ENCODE measurements at places on chromosomes 1 and 21.

DNA sequence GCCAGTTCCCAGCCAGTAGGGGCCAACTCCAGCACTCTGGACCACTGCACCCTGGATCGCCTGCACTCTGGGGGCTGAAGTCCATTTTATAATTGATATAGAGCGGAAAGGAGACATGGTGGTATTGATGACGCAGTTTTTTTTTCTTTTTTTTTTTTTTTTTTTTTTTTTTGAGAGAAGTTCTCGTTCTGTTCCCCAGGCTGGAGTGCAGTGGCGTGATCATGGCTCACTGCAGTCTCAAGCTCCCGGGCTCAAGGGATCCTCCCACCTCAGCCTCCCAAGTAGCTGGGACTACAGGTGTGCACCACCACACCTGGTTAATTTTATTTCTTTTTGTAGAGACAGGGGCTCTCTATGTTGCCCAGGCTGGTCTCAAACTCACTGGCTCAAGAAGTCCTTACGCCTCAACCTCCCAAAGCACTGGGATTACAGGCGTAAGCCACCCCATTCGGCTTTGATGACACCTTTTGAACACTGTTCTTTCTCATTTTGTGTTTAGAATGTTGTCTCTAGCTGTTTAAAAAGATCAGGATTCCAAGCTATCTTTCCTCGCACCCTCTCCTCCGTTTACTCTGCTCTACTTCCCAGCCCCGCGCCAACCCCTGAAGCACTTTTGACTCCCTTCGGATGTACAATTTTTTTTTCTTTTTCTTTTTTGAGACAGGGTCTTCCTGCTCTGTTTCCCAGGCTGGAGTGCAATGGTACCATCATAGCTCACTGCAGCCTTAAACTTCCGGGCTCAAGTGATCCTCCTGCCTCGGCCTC is 960 bp downstream of the MX2 start:
- DNase-seq, result no peak

DNA sequence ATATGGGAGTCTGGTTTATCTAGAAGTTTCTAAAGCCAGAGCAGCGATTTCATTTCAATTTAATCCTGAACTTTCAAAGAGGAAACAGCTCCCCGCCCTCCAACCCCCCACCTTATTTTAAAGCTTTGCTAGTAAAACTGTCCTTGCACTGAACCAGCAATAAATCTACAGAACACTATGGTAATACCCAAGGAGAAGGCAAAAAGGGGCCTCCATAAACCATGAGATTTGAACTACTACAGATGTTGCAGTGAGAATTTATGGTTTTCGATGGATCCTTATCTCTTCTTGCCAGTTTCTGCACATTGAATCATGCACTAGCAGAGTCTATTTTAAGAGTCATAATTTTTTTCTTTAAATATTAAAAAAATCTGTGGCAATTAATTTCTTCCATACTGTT is 64.8 kb upstream of the BEND5 start:
- DNase-seq, result no peak

DNA sequence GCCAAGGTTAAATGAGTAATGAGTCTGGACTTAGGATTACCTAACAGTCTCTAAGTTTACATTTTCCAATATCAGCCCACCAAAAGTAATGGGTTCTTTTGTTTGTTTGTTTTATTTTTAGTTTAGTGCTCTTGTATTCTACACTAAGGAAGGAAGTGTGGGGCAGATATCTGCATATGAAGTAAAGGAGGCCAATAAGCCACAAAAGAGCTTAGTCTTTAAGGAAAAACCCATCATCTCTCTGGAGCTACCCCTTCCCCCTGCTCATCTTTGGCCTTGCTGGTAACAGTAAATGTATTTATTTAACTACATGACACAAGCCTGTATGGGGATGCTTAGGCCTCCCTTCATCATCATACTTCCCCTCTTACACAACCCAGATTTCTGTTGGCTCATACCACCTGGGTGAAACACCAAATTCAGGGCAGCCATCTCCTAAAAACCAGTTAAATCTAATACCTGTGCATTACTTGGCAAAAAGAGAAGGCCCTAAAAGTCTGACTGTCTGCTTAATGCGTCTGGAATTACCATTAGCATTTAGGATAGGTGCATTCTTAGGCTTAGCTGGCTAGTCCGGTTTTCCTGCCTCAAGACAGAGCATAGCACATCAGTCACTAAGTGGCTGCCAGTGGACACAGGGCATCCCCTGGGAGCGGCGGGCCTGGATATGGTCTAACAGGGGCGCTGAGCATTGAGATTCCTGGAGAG is 96.8 kb upstream of the ADGRL2 start:
- DNase-seq, result no peak

DNA sequence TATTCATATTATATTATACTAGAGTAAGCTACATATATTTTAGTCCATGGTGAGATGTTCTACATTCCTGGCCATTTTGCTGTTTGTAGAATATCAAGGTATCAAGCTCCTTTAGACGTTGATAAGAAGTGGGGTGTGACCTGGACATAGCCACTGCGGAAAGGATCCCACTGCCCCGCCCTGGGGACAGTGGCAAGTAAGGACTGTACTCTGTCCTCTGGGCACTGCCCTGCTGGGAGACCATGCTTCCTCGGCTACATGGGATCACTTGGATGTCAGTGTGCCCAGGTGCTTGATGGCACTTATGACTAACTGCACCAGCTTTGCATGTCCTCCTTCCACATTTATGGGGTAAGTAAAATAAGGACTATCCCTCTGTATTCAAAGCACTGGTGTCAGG is 46.3 kb upstream of the NTPCR start:
- DNase-seq, result peak; percentile 64

DNA sequence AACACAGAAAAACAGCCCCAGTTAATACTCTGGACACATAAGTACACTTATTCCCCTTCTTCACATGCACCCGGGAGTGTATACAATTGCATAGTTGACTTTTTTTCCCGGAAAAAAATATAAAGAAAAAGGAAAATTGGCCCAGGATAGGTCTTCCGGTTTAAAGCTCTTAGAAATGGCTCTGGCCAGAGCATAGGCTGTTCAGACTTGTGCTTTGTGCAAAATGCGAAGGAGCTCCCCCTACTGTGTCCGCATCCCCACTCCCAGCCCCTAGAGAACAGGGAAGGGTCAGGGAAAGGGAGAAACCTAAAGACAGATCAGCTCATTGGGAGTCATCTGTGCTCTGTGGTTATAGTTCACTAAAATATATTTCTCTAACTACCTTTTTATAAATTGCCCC is 5.5 kb upstream of the MTMR11 start:
- peak; percentile 52 for DNase-seq

GRCh38 chr1:168918860-168919741 is 187.4 kb upstream of the ATP1B1 start:
- no peak for DNase-seq

- peak; percentile 51 for DNase-seq
Measured at GRCh38 chr21:32611471-32611997, 643 bp downstream of the CFAP298 start.

- no peak for DNase-seq
Measured at GRCh38 chr1:161080441-161081405, 8.6 kb downstream of the NECTIN4 start.

- no peak for DNase-seq
Measured at GRCh38 chr1:67575861-67576260, 109.1 kb upstream of the GADD45A start.

GRCh38 chr1:61151565-61151964 is 69.2 kb downstream of the NFIA start:
- DNase-seq, result no peak

GRCh38 chr1:109509176-109510134 is at the start of gene AMIGO1:
Gene AMIGO1, minus strand, starts transcription at chr1:109509727. Its CDS starts 815 bp downstream, at chr1:109508912.
- DNase-seq, result peak; percentile 65

GRCh38 chr1:165444897-165445370 is at the start of gene RXRG:
Gene RXRG, minus strand, starts transcription at chr1:165445126. Its CDS starts 233 bp downstream, at chr1:165444893.
- no peak for DNase-seq

- no peak for DNase-seq
Measured at GRCh38 chr1:59202455-59202854, 94.4 kb upstream of the FGGY start.

DNA sequence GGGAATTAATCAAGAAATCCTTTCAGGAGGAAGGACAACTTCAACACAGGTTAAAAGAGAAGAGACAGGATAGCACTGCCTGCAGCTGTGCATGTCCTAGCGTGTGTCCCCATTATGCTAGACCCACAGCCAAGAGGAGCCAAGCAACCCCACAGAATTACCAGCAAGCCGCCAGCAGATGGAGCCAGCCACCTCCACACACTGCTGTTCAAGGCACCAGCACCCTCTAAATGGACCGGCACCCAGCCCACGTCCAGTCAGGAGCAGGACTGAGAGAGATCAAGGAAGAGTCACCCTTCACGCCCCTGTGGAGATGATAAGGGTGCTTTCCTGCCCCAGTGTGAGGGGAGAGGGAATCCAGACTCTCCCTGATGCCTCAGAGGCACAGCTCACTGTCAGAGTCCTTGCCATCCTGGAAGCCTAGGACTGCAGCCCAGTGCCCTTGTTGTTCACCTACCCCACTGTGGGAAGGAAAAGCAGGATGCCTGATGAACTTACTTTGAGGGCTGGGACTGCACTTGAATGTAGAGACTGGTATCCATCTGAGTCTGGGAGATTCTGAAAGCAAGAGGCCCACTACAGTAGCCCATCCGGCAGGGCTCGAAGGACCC is 37.1 kb upstream of the CTTNBP2NL start:
- DNase-seq, result peak; percentile 81

DNA sequence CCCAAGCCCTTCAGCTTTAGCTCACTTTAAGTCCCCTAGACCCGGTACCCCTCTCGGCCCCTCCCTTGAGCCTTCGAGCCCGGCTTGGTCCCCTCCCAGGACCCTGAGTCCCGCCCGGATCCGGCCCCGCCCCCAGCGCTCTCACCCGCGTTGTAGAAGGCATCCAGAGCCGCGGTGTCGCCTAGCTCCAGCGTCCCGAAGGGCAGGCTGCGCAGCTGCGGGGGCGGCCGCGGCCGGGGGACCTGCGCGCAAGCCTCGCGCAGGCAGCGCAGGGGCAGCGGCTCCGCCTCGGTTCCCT is 699 bp downstream of the MAP3K6 start:
- DNase-seq, result peak; percentile 86

GRCh38 chr1:2493218-2493617 is 17.1 kb downstream of the PLCH2 start:
- DNase-seq, result no peak

DNA sequence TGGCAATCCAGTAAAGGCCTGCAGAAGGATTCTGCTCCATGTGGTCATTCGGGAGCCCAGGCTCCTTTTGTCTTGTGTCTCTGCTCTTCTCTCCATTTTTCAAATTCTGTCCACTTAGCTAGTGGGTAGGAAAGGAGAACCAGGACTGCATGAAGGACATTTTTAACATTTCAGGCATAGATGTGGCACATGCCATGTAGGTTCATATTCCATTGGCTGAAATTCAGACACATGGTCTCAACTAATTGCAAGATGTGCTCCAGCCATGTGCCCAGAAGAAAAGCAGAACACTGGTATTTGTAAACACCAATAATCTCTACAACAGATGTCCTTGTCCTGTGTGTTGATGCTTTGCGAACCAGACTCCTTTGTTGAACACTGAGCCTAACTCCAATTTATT is 85.2 kb upstream of the WLS start:
- DNase-seq, result no peak

GRCh38 chr21:44702973-44703730 is 6.2 kb downstream of the KRTAP10-12 start:
- no peak for DNase-seq

DNA sequence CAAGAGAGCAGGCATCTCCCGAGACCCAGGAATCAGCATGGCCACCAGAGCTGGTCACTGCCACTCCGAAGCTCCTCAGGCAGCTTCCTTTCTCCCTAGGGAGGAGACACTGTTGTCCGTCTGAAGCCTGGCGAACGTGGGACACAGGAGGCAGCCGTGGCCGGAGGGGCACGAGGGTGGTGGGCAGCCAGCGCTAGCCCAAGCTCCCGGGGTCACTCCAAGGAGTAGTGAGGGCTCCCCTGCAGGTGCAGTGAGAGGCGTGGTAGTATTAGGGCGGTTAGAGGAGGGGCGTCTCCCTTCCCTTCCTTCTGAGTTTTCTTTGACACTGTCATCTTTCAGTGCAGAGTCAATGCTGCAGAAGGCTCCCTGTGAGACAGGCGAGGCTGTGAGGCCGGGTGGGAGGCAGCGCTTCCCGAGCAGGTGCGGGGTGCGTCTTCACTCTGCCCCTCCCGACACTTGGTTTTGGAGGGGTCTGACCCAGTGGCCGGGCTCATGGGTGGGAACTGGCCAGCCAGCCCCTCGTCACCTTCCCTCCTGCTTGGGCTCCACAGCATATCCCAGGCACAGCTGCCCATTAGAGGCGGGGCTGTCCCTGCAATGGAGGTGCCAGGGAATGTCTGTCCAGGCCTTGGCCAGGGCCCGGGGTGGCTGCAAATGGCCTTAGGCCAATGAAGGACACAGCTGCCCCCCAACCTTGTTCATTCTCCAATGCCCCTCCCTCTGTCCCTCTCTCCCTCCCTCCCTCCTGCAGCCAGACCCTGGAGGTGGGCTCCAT is 171.6 kb upstream of the ARHGEF16 start:
- no peak for DNase-seq

- no peak for DNase-seq
Measured at GRCh38 chr1:45400049-45400448, 59.8 kb upstream of the MUTYH start.

- DNase-seq, result no peak
Measured at GRCh38 chr1:65425697-65426096, 5.2 kb downstream of the LEPR start.

- peak; percentile 51 for DNase-seq
Measured at GRCh38 chr1:65065524-65066418, 82.2 kb upstream of the AK4 start.

DNA sequence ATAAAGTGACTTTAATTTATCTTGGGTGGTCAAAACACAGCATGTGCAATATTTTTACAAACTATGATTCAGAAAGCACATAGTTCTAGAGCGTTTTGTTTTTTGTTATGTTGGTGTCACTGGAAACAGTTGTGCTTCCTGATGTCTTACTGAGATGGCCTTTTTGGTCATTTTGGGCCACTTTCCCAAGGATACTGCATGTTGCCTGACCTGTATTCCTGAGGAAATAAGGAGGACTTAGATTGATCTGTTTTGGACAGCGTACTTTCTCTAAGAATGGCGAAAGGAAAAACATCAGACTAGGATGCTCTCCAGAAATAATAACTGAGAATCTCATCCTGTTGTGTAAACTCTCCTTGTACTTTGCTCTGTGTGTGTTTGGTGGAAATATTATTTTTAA is 451.2 kb downstream of the USP25 start:
- DNase-seq, result no peak

GRCh38 chr21:29208682-29209059 is 78.2 kb downstream of the MAP3K7CL start:
- DNase-seq, result no peak

DNA sequence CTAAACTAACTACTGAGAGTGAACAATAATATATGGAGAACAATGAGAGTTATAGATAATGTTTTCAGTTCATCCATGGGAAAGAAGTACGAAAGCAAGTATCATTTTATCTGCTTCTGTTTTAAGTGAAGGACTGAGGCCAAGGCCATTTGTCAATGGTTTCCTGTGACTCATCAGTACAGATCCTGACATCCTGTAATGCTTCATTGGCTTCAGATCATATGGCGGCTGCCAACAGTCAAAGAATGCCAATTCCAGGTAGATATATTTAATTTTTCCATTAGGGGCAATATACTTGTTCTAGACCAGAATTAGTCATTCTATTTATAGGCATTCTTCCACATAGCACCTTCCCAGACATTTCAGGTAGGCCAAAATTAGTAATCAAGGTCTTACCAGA is 97.3 kb downstream of the USH2A start:
- no peak for DNase-seq

GRCh38 chr1:225467193-225468020 is 39.6 kb upstream of the LBR start:
- peak; percentile 81 for DNase-seq

- DNase-seq, result no peak
Measured at GRCh38 chr1:184953600-184954219, 20.6 kb downstream of the NIBAN1 start.
